ENCODE measurements at places on chromosomes 2 and 18.

- no peak for DNase-seq
These were observed 8.6 kb downstream of the M1AP start for GRCh38 chr2:74639550-74639949.

GRCh38 chr2:105682401-105682800 lies 62.3 kb upstream of the NCK2 start:
- DNase-seq, result no peak

GRCh38 chr18:44819944-44820510 lies 139.3 kb downstream of the SETBP1 start:
- no peak for DNase-seq

DNA sequence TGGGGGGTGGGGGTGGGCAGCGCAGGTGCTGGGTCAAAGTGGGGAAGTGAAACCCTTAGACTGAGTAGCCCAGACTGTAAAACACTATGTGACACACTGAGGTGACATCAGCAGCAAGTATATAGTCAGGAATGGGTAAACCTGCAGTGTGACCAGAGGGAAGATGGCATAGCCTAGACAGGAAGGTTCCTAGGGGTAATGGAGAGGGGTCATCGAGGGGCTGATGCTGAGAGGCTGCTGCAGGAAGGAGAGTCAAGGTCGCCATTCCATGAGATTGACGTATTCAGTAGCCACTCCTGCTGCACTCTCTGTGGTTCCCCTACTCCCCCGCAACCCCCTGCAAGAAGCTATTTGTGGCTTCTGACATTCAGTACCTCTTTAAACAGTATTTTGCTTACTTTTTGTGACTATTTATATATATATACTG lies 111.7 kb downstream of the CHST9 start:
- no peak for DNase-seq

DNA sequence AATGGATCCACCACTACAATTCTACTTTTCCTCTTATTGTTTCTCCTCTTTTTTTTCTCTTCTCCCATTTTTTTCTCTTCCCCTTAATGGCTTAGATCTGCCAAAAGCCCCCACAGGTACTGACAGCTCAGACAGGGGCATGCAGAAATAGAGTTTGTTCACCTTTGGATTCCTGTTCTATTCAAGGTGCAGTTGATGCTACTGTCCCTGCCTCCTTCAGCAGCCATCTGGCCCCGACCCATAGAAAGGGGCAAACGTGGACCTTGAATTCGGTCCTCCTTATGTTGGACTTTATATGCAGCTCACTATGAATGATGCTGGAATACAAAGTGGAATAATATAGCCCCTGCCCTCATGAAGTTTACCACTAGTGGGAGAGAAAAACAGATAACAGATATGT lies 27.7 kb upstream of the ALK start:
- no peak for DNase-seq

DNA sequence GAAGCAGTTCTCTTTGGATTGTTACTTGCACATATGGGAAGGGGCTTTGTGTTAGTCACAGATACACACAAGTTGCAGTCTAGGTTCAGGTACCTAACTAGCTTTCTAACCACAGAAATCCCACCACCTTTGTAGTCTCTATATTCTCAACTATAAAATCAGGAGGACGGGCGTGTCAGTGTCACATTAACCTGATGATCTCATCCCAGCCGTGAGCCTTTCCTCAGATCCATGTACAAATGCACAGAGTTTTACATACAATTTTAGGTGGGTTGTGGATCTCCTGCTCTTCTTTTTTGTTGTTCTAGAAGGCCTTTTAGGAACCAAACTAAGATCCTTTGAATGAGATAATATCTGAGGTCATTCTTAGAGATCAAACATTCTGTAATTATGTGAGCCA lies 94.0 kb downstream of the ZNF532 start:
- DNase-seq, result no peak

- DNase-seq, result peak; percentile 54
These were observed 187.1 kb downstream of the ZBTB7C start for GRCh38 chr18:48222118-48222517.

- DNase-seq, result peak; percentile 63
These were observed 50.5 kb upstream of the DLX2 start for GRCh38 chr2:172153156-172153555.

GRCh38 chr2:230326453-230327417 lies at the start of gene SP140L:
Gene SP140L (plus strand): TSS chr2:230327193. CDS start chr2:230327270, 77 bp downstream.
- DNase-seq, result peak; percentile 85

- peak; percentile 31 for DNase-seq
These were observed 42.2 kb downstream of the KLHL14 start for GRCh38 chr18:32730620-32731091.

DNA sequence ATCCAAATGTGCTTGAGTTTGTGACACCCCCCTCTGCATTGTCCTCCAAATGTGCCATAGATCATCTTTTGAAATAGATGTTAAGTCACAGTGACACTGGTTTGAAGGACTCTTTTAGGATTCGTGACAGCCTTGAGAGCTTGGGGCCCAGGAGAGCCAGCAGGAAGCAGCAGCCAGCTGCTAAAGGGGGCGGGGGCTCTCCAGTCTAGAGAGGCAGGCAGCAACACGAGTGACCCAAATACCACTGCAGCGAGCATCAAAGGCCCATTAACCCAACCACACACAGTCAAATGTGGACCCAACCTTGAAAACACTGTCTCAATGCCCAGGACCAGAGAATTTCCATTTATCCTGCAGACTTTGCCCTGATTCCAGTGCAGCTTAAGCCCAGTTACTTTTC lies 75.6 kb downstream of the ZBTB7C start:
- DNase-seq, result peak; percentile 15

GRCh38 chr2:68368654-68369336 lies 3.7 kb downstream of the PLEK start:
- DNase-seq, result no peak

GRCh38 chr18:70522183-70522680 lies 233.4 kb downstream of the SOCS6 start:
- DNase-seq, result no peak

DNA sequence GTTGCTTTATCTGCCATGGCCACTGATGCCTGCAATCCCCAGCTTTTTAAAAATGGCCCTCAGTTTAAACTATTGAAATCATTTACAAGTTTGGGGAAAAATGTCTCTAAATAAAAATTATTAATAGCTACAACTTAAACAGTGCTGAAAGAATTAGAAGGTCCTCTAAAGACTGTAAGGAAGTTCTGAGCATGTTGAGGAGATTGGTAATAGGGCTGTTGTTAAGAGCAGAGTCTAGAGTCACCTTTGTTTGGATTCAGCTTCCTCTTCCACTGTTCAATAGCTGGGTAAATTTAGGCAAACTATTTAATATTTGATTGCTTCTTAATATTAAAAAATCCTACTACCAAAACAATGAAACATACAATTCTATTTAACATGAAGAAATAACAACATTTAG lies 1127.1 kb upstream of the DDX18 start:
- DNase-seq, result no peak

DNA sequence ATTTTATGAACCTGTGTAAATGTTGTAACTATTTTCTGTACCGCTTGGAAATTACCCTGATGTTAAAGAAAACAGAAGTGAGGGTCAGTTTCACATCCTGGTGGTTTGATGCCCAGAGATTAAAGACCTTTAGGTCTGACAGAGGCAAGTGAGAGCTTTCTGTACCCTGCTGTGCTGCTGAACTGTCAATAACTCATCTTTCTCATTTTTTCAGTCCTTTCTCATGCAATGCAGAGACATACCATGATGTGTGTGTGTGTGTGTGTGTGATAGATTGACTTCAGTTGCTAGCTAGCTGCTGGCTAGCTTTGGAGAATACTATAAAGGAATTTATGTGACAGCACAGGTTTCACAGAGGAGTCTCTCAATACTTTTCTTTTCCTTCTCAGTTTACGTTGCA lies 2025.6 kb upstream of the LRRTM1 start:
- no peak for DNase-seq

- DNase-seq, result no peak
These were observed 319.0 kb upstream of the SOX11 start for GRCh38 chr2:5373200-5373599.

GRCh38 chr2:1600191-1601066 lies 143.9 kb downstream of the PXDN start:
- no peak for DNase-seq

GRCh38 chr18:20971886-20972267 lies 139.7 kb downstream of the ROCK1 start:
- no peak for DNase-seq

GRCh38 chr2:74399785-74400184 lies 19.7 kb upstream of the DCTN1 start:
- no peak for DNase-seq

GRCh38 chr18:49697757-49698524 lies 115.4 kb downstream of the ACAA2 start:
- no peak for DNase-seq

DNA sequence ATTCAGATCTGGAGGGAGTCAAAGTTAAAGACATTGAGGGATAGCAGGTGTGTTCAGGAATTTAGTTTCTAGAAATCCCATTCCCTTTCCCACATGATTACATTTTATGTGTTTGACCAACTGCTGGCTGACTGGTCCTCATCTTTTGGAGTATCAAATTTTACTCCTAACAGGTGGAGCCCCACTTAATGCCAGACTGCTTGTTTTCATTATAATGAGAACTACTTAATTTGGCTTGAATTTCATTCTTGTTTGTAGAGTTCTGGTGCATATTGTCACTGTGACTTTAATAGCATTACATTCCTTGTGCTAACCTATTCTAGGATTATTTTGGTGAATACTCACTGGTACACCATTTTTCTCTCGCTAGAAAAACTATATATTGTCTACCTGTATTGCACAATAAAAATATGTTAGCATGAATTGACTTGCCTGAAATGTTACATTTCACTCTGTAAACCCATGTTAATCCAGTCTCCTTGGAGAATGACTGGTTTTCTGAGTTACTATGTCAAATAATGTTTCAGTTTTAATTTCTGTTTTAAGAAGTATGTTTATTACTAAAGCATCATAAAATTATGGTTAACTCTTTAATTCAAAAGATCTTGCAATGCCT lies 98.2 kb downstream of the TANC1 start:
- no peak for DNase-seq

DNA sequence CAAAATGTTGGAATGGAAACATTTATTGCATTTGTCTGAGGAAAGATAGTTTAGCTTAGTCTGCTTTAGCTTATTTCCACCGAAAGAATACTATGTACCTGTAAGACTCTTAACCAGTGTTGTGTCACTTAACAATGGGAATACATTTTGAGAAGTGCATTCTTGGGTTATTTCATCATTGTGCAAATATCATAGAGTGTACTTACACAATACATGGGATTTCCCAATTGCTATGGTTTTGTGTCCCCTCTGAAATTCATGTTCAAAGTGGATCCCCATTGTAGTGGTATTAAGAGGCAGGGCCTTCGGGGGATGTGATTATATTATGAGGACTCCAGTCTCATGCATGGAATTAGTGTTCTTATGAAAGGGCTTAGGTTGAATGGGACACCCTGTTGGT lies 249.4 kb upstream of the UBE2E3 start:
- DNase-seq, result no peak

DNA sequence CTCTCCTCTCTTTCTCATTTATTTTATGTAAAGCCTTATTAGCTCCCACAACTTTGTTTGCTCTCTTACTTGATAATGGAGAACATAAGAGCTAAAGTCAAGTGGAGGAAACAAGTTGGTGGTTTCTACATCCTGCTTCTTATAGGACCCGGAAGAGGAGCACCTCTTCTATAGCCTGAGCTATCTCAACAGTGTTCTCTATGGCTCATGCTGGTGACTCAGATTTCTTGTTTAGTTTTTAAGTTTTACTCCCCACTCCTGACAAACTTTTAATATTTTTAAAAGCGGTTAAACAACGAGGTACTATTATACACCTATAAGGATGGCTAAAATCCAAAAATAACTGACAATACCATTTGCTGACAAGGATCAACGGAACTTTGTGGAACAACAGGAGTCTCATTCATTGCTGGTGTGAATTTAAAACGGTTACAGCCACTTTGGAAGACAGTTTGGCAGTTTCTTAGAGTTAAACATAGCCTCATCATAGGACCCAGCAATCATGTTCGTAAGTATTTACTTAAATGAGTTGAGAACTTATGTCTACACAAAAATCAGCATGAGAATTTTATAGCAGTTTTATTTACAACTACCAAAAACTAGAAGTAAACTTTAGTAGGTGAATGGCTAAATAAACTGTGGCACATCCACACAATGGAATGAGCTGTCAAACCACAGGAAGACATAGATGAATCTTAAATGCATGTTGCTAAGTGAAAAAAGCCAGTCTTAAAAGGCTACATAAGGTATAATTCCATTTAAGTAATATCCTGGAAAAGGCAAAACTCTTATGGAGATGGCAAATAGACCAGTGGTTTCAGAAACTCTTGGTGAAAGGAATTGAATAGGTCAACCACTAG lies 12.7 kb upstream of the CDC42EP3 start:
- DNase-seq, result no peak

- DNase-seq, result no peak
These were observed 589 bp upstream of the SGPP2 start for GRCh38 chr2:222423632-222424275.

- DNase-seq, result peak; percentile 14
These were observed 41.8 kb downstream of the TGFBRAP1 start for GRCh38 chr2:105287692-105288091.

DNA sequence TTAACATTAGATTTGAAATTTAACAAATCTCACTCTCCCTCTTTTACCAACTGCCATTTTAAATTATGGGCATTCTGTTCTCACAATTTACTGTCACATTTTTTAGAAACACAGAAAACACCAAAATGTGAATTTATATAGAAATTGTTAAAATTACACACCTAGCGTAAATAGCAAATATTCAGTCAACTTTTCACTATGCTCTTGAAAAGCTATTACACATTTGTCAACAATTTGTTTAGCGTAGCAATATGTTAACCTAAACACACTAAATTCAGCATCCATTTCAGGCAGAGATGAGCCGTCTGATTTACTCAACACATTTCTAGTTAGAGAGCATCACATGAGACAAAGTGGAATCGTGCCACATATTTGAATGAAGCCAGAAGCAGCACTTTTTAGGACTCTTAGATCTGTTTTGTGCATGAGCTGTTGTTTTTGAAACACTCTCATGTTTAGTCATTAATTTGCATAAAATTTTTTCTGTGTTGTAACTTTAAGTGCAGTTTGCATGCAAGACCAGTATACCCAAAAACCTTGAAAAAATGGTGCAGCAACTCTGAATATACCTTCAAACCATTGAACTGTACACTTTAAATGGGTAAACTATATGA lies 8.2 kb downstream of the TTC32 start:
- no peak for DNase-seq

GRCh38 chr2:166637051-166637450 lies 143.0 kb upstream of the SCN7A start:
- no peak for DNase-seq

DNA sequence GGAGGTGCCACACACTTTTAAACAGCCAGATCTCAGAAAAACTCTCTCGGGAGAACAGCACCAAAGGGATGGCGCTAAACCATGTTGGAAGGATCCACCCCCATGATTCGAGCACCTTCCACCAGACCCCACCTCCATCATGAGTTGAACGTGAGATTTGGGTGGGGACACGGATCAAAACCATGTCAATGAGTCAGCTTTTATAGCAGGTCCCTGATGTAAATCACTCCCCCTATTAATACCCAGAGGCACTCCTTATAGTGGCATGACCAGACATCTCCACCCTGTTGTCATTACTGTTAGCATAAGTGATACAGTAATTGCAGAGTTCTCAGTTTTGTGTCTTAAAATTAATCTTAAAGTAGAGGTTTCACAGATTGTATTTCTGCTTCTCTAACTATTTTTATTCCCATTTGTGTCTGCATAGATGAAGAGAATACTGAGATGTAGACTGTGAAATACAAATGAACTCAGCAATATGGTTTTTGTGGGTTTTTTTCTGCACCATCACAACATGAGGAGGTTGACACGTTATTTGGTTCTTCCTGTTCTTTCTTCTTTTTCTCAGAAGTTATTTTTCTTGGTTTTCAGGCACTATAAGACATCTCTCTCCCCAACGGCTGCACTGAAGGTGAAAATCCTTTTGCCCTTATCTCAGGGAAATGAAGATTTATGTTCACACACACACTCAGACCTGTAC lies 218.2 kb downstream of the ARL4C start:
- DNase-seq, result peak; percentile 70

Measured in DND-41 (cell line).